Muscle of leg (tissue), 16 donors: ENCODE measurements at places on chromosomes 5 and 9. TPM values are rescaled to one million over a fixed set of nuclear protein-coding genes. Genes with fewer than 3 reads are reported as not detected.

DNA sequence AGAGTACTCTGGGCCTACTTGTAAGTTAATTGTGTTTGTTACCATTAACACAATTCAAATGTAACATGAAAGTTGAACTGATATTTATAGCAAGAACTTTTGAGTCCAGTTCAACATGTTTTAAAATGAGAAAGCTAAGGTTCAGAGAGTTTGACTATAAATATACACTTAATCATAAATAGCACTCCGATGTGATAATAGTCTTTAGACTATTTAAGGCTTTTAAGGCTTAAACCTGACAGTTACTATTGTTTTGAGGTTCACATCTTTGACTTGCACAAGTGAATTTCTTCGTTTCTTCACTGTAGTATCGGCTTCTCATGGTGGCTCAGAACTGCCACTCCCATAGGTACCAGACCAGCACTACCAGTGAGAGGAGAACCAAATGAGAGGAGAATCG lies 42.4 kb downstream of the ZNF608 start:
- no peak for DNase-seq
- peaks cover 34% of the 10 kb centered on the region for H3K4me1 ChIP-seq
- peaks cover 5% of the 10 kb centered on the region for H3K36me3 ChIP-seq
- H3K4me3 ChIP-seq: no peak overlapping the region
- H3K27ac ChIP-seq: no peak overlapping the region
- H3K27me3 ChIP-seq: no peaks in the 10 kb centered on the region

DNA sequence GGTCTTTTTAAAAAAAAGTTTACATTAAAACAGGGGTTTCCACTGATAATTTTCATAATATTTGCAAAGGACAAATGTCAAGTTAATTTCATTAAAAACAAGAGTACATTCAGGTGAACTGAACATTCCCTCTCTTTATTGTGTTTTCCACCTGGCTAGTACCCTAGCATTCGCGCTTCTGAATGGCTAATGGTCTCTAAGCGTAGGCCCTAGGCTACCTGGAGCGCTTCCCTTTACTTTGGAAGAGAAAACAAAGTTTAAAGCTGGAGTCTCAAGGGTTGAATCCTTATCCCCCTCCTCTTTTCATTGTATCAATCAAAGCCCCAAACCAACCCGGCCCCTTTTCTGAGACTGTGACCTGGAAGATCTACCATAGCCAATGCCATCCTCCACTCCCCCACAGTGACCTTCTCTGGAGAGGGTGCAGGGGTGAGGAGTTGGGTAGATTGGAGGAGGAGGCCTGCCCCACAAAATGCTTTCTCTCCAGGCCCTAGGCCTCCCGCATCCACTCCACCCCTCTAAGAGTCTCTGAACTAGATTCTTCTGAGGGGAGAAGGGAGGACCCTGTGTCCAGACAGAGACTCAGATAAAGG lies 73.3 kb upstream of the TBCA start:
- no peak overlapping the region for H3K27ac ChIP-seq
- no peak for DNase-seq
- no peaks in the 10 kb centered on the region for H3K36me3 ChIP-seq
- H3K27me3 ChIP-seq: peaks cover 22% of the 10 kb centered on the region

DNA sequence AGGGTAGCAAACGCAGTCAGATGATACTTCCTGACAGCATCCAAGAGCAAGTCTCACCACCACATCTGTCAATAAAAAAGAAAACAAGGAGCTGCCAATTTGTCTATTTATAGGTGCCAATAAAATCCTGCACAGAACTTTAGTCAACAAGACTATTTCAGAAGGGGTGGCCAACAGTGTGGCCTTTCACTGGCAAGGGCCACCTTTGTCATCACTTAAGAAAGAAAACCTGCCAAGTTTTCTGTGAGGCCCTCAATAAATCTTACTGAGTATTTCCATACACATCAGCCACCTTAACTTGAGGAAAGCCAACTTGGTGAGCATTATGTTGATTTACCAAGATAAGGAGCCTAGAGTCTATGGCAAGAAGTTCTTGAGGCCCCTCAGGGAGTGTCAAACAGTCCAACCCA lies 312.3 kb downstream of the ENC1 start:
- peaks cover 8% of the 10 kb centered on the region for H3K4me1 ChIP-seq
- H3K4me3 ChIP-seq: no peak overlapping the region
- no peaks in the 10 kb centered on the region for H3K27me3 ChIP-seq
- H3K27ac ChIP-seq: no peak overlapping the region
- no peaks in the 10 kb centered on the region for H3K36me3 ChIP-seq

GRCh38 chr5:18023986-18024385 lies 389.7 kb downstream of the TAF11L14 start:
- DNase-seq: no peak
- H3K4me1 ChIP-seq: no peaks in the 10 kb centered on the region
- H3K4me3 ChIP-seq: no peak overlapping the region
- no peaks in the 10 kb centered on the region for H3K27me3 ChIP-seq
- no peaks in the 10 kb centered on the region for H3K36me3 ChIP-seq

DNA sequence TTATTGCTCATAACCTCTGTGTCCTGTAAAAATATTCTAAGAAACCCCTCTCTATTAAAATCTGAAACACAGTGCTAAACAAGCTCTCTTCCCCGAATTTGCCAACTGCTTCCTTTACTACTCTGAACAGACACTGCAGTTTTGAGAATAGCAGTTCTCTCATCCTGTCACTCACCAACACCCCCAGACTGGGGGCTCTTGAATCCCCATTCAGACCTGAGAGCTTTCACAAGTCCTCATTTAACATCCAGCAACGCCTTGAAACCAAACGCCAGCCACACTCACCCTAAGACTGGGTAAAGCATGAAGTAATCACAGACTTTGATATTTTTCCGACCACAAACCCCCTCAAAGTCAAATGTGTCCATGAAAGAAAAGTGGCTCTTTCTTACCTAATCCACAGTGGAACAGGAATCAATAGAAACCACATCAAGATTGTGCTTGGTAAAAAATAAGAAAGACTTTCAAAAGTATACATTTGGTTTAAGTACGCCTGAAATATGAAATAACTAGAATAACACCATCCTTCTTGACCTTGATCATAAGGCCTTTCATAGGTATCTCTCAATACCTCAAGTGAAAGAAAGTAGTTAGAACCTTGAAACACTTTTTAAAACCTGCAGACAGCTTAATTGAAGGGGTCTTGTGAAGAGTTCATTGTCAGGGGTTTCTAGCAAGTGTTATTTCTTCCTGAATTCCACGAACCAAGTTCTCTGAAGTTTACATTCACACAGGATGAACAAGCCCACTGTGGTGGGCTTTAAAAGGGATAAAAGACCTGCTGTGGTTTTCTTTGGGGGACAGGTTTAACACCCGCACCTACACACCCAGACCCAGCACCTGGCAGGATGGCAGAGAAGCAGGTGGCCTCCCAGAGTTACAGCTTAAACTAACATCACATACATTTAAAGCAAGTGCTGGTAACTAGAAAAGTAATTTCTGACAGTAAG lies 412.6 kb downstream of the MLLT3 start:
- H3K4me1 ChIP-seq: no peaks in the 10 kb centered on the region
- DNase-seq: no peak
- H3K27ac ChIP-seq: no peak overlapping the region
- H3K4me3 ChIP-seq: no peak overlapping the region
- H3K36me3 ChIP-seq: no peaks in the 10 kb centered on the region

DNA sequence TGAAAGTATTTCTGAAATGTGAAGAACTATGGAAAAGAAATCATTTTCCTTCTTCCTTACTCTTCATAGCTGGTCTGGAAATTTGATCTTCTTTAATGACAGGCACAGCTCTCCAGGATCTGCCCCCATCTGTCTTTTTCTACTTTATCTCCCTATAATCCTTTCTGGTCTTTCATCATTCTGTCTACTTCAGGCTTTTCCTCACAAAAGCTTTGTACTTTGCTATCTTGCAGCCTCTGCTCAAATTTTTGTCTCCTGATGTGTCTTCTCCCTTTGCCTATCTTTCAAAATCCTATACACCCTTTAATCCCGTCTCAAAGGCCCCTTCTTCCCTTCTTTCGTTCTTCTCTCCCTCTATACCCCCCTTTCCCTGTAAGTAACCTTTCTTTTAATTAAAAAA lies 114.9 kb upstream of the ATP10B start:
- no peak overlapping the region for H3K27ac ChIP-seq
- no peaks in the 10 kb centered on the region for H3K36me3 ChIP-seq
- no peak overlapping the region for H3K4me3 ChIP-seq
- DNase-seq: no peak
- H3K4me1 ChIP-seq: no peaks in the 10 kb centered on the region

DNA sequence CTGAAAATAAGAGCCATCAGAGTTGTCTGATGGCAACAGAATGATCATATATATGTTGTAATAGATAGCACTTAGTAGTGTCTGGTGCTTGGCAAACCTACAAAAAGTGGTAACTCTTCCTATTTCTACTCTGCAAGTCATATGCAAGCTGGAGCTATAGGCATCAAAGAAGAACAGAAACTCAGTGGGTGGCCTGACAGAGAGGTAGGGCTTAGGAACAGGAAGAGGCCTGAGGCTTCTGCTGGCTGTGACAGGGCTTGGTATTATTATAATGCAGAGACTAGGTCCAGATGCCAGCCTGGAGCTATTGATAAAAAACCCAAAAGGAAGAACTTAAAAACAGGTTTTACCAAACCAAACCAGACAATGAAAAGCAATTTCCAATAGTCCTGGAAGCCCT lies 4.4 kb upstream of the DIAPH1 start:
- no peaks in the 10 kb centered on the region for H3K27me3 ChIP-seq
- no peak overlapping the region for H3K4me3 ChIP-seq
- peaks cover 51% of the 10 kb centered on the region for H3K36me3 ChIP-seq
- peak overlapping the region; percentile 29 for H3K27ac ChIP-seq
- DNase-seq: peak; percentile 63

DNA sequence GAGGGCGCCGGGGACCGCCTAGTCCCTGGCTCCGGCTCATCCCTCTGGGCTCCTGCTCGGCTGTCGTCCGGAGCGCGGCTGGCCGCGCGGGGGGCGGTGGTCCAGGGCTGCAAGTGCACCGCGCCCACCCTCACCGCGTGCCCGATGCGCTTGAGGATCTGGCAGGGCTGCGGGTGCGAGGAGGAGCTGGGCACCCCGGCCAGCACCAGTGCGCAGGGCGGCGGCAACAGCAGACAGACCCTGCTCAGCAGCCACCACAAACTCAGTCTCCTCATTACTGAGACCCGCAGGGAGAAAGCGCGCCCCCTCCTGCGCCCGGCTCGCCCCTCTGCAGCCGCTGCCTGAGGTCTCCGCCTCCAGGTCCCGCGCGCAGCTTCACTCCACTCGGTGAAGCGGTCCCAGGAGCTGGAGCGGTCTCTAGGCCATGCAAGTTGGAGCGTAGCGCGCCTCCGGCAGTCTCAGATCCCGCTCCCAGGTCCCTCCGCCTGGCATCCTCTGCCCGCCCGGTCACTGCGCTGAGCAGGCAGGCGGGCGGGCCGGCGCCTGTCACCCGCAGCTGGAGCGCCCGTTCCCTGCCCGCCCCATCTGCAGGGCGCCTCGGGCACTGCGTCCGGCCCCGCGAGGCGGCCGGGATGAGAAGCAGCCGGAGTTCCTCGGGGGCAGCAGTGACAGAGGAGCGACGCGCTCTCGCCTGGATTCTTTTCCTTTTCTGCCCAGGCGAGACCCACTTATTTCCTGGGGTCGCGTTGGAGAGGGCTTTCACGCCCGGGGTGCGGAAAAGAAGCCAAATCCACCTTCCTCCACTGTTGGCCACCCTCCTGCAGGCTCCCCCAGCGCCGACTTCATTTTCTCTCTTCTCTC lies 512 bp downstream of the GRIN3A start:
- peaks cover 28% of the 10 kb centered on the region for H3K27me3 ChIP-seq
- peaks cover 15% of the 10 kb centered on the region for H3K4me1 ChIP-seq
- H3K36me3 ChIP-seq: no peaks in the 10 kb centered on the region
- peak overlapping the region; percentile 39 for H3K4me3 ChIP-seq
- DNase-seq: no peak

GRCh38 chr9:129037767-129038098 lies 1.3 kb downstream of the MIGA2 start:
- peak overlapping the region; percentile 99 for H3K4me3 ChIP-seq
- peaks cover 19% of the 10 kb centered on the region for H3K36me3 ChIP-seq
- H3K27ac ChIP-seq: peak overlapping the region; percentile 20
- no peaks in the 10 kb centered on the region for H3K27me3 ChIP-seq
- no peak for DNase-seq

GRCh38 chr9:87564791-87565241 lies 67.1 kb downstream of the DAPK1 start:
- no peaks in the 10 kb centered on the region for H3K36me3 ChIP-seq
- no peak overlapping the region for H3K27ac ChIP-seq
- H3K27me3 ChIP-seq: no peaks in the 10 kb centered on the region

DNA sequence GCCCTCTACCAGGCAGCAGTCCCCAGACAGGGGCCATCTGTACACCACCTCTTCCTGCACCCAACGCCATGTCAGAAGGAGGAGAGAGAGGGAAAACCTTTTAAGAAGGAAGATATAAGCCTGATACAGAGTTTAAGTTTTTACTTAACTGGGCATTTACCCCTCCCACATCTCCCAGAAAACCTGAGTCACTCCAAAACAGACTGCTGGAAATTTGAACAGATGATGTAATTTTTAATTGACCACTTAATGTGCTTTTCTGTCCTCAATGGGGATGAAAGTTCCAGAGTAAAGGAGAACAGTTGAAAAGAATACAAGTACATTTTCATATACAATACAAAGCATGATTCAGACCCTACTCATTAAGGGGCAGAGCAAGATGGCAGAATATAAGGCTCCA lies 63.9 kb downstream of the TTC39B start:
- no peaks in the 10 kb centered on the region for H3K4me1 ChIP-seq
- no peaks in the 10 kb centered on the region for H3K27me3 ChIP-seq
- H3K27ac ChIP-seq: no peak overlapping the region

DNA sequence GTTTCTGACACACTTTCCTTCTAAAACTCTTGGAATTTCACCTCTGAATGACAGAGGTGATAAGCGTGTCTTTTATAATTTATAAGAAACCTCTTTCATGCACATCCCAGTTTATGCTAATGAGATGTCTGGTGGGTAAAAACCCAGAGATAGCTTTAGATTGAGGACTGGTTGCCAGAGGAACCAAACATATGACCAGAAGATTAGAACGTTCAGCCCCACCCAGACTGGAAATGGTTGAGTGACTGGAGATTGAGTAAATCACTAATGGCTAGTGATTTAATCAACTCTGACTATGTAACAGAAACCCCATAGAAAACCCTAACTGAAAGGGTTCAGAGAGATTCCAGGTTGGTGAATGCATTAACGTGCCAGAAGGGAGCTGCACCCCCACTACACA lies 69.2 kb downstream of the CDH18 start:
- no peak for DNase-seq
- no peaks in the 10 kb centered on the region for H3K4me1 ChIP-seq
- H3K36me3 ChIP-seq: no peaks in the 10 kb centered on the region
- no peaks in the 10 kb centered on the region for H3K27me3 ChIP-seq
- no peak overlapping the region for H3K4me3 ChIP-seq
- H3K27ac ChIP-seq: no peak overlapping the region

- H3K4me3 ChIP-seq: no peak overlapping the region
- DNase-seq: no peak
- no peaks in the 10 kb centered on the region for H3K27me3 ChIP-seq
These were observed 11.4 kb downstream of the LRRC8A start for GRCh38 chr9:128893354-128893753.

- DNase-seq: no peak
- H3K27me3 ChIP-seq: no peaks in the 10 kb centered on the region
- peaks cover 9% of the 10 kb centered on the region for H3K36me3 ChIP-seq
- no peak overlapping the region for H3K4me3 ChIP-seq
- no peak overlapping the region for H3K27ac ChIP-seq
These were observed 77.6 kb upstream of the SARDH start for GRCh38 chr9:133815781-133816180.

PIP5KL1 gene
- total RNA-seq: 0.49 TPM

INSL4 gene
- total RNA-seq: not detected

TAF1L gene
- under 0.01 TPM for total RNA-seq

FOXI1 gene
- not detected for total RNA-seq
